Cortex of kidney (tissue), 1 donor: ENCODE measurements at places on chromosomes 3 and 15.

GRCh38 chr15:87736891-87737389 is 519.6 kb downstream of the NTRK3 start:
- DNase-seq = no peak

GRCh38 chr3:152388631-152389030 is 119.9 kb downstream of the MBNL1 start:
- DNase-seq = no peak

GRCh38 chr3:197174927-197175326 is 123.5 kb downstream of the DLG1 start:
- DNase-seq = no peak

DNA sequence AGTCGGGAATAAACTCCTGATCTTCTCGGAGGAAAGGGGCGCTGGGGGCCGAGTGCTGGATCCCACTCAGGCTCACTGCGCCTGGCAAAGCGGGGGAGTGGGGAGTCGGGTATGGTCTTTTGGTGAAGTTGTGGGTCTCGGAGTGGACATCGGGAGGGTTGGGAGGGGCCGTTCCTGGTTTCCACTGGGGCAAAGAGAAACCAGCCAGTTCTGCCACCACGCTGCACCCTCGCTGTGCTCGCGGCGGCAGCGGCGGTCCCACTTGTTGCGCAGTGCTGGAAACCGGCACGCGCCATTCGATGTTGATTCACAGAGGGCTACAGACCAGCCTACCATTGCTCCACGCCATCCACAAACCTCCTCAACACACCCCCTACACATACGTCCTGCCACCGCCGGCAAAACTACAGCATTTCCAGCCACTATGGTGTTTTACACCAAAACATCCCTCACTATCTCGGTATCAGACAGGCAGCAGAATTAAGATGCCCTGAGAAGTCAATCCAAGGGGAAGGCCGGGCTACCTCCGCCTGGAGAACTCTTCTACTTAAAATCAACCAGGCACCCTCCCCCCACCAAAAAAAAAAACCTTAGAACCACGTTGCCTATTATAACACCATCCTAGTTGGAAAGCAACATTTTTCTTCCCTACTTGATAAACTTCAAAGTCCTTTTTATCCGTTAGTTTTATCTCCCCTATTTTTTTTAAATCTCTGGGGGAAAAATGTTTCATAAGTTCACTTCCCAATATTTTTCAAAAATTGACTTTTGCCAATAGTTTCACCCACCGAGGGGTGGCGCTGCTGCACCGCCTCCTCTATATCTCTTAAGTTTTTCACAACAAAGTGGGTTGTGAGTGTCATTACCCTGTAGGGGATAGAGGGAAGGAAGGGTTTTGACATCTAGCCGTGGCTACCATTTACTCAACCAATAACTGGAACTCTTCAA is 3.6 kb downstream of the BCL6 start:
- DNase-seq = no peak

- no peak for DNase-seq
These were observed 100.6 kb upstream of the IGF1R start for GRCh38 chr15:98547741-98548138.
